ENCODE measurements at places on chromosomes 2 and 18.

- DNase-seq = no peak
These were observed 48.3 kb upstream of the STK17B start for GRCh38 chr2:196219671-196220070.

- no peak for DNase-seq
These were observed 201.8 kb downstream of the TWIST2 start for GRCh38 chr2:239049421-239050251.

- DNase-seq = peak; percentile 17
These were observed 33.8 kb upstream of the ACYP2 start for GRCh38 chr2:54081574-54081973.

DNA sequence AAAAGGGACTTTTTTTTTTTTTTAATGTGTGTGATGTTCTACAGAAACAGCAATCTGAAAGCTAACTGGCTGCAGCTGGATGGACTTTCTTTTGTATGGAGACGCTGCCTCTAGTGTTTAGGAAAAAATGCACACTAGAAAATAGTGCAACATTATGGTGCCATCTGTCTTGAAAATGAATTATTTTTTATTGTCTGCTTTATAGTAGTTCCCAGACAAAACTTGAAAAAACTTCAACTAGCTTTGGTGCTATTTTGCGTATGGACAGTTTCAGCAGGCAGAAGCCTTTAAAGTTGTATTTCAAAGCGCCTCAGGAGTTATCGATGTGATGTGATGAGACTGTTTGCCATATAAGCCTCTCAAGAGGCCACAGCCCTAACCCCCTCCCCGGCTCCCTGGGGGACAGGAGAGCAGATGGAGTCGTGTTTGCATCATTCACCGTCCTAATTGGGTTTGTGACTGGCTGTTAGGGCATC is 86.9 kb downstream of the LTBP1 start:
- DNase-seq = no peak

DNA sequence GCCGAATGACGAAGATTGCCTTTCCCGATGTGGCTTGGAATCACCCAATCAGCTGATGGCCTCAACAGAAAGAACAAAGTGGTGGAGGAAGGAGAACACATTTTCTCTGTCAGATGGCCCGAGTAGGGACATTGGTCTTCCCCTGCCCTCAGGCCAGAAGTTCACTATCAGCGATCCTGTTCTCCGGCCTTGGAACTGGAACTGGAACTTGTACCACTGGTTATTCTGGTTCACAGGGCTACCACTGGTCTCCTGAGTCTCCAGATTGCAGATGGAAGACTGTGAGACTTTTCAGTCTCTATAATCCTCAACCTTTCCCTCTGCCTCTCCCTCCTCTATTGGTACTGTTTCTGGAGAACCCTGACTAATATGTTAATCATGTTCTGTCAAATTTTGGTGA is 180.4 kb downstream of the ANKRD30B start:
- no peak for DNase-seq

DNA sequence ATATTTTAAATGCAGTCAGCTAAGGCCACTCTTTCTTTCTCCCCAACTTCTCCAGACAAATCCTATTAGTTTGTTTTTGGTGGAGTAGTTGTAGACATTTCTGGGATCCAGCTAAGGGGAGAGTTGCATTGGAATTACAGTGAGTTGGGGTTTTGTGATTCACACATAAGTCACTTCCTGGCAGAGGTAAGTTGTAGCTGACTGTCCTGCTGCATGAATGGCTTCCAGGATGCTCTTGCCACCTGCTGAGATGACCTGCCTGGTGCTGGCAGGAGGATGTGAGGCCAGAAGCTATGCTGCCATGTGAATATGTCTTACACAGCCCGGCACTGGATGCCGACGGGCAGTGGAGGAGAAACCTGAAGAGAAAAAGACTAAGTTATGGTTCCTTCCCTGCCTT is 243.7 kb downstream of the TDRD15 start:
- DNase-seq = no peak

- no peak for DNase-seq
These were observed 29.8 kb upstream of the TBR1 start for GRCh38 chr2:161386228-161386824.

DNA sequence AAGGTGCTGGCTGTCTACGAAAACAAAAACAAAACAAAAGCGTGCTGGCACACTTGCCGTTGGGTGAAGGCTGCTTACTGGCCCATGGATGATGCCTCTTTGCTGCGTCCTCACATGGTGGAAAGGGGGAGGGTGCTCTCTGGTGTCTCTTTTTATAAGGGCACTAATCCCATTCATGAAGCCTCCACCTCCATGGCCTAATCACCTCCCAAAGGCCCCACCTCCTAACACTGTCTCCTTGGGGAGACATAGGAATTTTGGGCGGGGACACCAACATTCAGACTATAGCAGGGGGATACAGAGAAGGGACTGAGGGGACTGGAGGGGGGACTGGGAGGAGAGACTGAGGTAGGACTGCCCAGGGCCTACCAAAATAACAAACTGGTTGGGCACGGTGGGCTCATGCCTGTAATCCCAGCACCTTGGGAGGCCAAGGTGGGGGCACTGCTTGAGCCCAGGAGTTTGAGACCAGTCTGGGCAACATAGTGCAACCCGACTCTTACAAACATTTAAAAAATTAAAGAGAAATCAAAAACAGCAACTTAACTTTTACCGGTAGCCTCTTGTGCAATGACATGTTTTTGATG is 14.5 kb downstream of the PTMA start:
- DNase-seq = no peak

- DNase-seq = no peak
These were observed 75.8 kb downstream of the GORASP2 start for GRCh38 chr2:171004833-171005232.

- DNase-seq = no peak
These were observed 756.4 kb upstream of the CDH7 start for GRCh38 chr18:64994370-64994769.

- DNase-seq = no peak
These were observed 47.0 kb downstream of the ZEB2 start for GRCh38 chr2:144472911-144473310.

- DNase-seq = no peak
These were observed 106.3 kb downstream of the FTCDNL1 start for GRCh38 chr2:199744724-199745123.

DNA sequence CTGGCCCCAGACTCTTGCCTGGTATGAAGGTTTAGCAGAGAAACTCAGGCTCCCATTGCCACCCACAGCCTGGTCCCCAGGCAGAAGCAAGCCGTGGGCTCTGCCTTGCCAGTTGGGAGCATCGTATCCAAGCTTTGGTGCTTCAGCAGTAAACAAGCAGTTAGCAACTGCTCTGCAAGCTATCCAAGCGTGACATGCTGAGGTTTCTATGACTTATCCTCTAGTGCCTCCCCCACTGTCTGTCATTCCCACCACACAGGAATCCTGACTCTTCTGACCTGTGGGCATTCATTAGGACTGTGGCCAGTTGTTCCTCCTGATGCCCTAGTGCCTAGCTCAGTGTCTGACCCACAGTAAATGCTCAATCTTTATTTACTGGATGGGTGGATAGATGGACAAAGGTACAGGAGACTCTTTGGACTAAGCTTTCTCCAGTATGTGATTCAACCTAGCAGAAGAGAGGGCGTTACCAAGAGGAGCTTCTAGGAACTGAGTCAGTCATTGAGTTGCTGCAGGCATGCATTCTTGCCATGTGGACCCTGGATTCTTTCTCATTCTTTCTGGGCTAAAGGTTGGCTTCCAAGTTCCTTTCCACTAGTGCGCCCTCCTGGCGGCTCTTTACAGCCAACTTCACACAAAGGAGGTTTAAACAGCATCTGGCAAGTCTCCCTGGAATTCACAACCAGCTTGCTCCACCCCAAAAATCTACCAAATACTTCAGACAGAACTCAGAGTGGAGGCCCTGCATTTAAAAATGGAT is 40.6 kb upstream of the MRPL19 start:
- DNase-seq = no peak

DNA sequence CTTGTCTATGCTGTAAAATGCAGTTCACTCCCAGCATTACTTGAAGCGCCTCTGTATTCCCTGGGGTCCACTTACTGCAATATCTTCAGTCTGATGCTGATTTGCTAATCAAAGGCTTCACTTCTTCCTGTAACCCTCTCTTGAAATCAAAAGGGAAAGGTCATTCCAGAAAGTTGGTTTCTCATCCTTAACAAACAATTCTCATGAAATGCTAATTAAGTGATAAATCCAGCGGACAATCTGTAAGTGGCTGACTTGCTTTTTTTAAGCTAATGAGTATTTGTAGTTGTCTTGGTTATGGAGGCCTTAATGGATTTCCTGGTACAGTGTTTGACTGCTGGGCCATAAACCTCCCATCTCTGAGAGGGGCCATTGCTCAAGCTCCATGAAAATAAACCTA is 499.6 kb upstream of the HS6ST1 start:
- no peak for DNase-seq

- DNase-seq = no peak
These were observed 27.1 kb downstream of the ZNF519 start for GRCh38 chr18:14104906-14105748.

DNA sequence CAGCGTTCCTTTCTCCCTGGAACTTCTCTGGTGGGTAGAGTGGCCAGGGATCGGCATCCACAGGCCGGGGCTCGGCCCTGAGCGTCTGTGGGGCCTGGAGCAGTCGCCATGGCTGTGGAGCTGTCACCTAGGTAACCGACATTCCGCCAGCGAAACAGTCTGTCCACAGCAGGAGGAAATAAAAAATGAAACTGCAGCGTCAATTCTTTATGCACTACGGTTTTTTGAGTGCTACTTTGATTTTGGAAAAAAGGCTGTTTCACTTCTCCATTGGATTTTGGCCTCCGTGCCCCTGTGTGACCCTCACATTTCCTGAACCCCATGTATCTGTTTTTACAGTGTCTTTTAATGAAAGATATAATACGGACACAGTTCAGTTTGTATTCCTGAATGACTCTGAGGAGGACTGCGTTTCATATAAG is 163.4 kb downstream of the LDLRAD4 start:
- no peak for DNase-seq

- no peak for DNase-seq
These were observed 218.1 kb downstream of the WDR7 start for GRCh38 chr18:56869189-56869777.

DNA sequence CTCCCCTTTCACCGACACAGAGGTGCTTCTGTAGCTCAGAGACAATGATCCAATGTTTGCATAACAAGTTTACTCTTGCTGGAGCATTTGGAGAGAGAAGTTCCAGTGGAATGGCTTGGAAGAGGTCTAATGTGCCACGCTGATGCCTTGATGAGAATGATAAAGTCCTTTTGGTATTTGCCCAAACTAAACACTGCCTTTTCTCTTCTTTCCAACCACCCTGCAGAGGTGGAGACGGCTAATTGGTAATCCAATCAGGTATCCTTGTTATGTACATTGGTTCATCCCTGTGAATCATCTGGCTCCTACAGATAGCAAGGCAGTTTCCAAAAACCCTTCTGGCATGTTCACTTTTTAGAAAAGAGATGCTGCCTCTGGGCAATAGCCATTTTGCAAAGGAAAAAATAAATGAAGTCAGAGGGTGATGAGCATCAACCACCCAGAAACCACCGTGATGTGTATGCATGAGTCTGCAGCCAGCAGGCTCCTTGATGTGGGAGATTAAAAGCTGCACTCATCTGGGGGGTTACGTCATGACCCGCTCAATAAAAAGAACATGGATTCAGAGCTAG is 40.6 kb downstream of the KIAA2012 start:
- DNase-seq = no peak

- no peak for DNase-seq
These were observed 9.6 kb downstream of the PREPL start for GRCh38 chr2:44351676-44352075.

- DNase-seq = no peak
These were observed 39.2 kb downstream of the SERPINE2 start for GRCh38 chr2:223999862-224000261.

DNA sequence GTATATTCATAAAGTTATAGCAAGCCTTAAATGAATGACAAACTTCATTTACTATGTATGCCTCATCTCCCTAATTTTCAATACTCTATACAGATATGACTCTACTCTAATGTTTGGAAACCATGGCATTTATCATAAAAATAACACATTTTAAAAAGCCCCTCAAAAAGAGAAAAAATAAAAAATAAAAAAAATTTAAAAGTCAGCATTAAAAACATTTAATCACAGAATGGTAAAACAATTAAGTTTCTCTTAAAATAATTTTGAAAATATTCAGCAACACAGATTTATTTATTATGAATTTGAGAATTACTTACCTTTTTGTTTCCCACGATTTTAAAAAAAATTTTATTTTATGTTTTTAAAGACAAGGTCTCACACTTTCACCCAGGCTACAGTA is 65.0 kb upstream of the CDKL4 start:
- DNase-seq = no peak

GRCh38 chr2:61700464-61700863 is 153.4 kb downstream of the FAM161A start:
- no peak for DNase-seq

DNA sequence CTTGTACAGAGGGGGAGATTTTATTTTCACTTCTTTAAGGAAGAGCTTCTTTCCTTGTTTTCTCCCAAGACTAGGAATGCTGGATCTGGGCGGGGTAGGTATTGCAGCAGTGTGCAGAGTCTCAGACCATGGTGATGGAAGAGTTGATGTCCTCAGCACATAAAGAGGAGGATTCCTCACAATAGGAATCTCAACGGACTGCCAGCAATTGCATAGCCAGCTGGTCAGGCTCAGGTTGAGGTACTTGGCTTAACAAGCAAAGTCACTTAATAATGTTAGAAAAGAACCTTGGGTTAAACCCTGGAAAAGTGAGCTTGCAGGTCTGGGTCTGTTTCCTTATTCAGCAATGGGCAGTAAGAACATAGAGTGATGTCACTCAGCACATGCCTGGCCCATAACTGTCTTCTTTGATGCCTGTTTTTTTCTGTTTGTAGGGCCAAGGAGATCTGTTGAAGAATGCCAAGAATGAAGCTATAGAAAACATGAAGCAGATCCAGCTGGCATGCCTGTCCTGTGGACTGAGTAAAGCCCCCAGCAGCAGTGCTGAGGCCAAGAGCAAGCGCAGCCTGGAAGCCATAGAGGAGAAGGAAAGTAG is 342.1 kb downstream of the PLCL1 start:
- DNase-seq = no peak

DNA sequence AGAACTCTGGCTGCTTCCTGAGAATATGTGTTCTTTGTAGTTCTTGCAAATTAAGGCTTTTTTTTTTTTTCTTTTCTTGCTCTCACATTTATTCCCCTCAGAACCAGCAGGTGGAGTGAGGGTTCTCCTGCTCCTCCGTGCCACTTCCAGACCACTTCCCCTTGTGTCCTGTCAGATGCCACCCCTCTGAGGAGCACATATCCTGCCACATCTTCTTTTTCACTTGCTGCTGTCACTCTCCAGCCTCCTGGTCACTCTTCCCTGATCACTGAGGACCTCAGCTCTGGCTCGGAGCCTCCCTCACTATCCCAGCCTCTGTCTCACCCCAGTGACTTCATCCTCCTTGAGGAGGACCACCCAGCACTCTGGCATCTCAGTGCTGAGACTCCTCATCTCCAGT is 100.5 kb downstream of the TACR1 start:
- no peak for DNase-seq

DNA sequence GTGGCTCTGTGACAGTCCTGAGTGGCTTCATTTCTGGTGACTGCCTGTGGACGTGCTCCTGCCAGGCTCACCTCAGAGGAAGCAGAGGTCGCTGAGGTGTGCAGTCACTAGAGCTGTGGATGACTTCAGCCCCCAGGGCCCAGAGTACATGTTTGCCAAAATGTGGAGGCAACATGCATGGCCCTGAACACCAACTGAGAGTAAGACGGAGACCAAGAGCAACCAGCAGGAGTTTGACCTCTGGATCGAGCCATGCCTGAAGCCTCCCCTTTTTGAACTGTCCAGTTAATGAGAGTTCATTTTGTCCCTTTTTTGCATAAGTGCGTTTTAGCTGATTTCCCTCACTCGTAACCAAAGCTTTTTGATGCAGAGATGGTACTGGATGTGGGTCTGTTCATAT is 184.9 kb downstream of the RTP5 start:
- no peak for DNase-seq

GRCh38 chr2:64222351-64222750 is 78.1 kb upstream of the PELI1 start:
- no peak for DNase-seq
